K562 (cell line): ENCODE measurements at places on chromosomes 6 and 20.

DNA sequence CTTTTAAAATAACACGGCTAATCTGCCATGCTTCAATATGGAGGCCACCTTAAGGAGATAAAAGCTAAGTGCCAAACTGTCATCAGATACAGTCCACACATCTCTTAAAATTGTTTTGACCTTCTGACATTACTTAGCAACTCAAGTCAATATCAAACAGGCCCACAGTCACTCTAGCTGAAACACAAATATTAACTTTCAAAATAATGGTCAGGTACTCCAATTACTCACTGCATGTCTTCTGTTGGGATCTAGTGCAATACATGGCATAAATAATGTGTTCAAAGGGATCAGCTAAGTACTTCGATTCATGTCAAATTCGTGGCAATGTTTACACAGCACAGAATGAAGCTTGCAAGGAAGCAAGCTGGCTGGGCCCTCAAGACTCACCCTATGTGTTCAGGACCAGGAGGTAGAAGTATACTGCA, 133.9 kb upstream of the BEND6 start:
- no peak for DNase-seq
- H3K36me3 ChIP-seq, result no peaks in the 10 kb centered on the region
- H3K4me1 ChIP-seq, result no peaks in the 10 kb centered on the region
- no peak overlapping the region for H3K27ac ChIP-seq
- no peak overlapping the region for H3K4me3 ChIP-seq

DNA sequence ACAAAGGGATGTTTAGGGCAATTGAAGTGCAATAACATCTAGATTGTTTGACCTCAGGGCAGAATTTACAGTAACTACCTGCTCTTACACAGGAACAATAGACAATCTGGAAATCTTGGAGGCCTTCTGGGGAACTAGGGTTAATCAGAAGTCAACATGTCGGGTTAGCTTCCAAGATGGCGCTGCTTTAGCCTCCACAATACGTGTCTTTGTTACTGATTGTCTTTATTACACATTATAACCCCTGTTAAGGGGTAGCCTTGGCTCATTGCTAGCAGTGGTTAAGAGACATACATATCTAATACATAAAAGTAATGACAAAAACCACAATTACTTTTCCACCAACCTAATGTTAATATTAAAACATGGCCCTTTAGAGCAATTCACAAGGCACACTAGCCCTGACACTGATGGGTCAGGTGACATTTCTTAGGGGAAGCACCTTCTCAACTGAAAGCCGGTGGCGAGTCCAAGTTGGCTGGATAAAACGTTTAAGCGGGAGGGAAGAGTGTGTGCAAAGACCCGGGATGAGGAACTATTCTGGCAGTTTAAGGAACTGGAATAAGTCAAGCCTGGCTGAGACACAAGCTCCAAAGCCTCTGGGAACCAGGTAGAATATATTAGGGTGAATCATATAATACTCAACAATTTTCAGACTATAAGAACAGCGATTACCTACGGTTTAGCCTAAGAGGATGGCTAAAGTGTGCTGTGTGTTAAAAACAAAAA, 236.9 kb downstream of the BCAS1 start:
- no peak overlapping the region for H3K4me3 ChIP-seq
- no peaks in the 10 kb centered on the region for H3K27me3 ChIP-seq
- no peak overlapping the region for H3K27ac ChIP-seq
- DNase-seq, result no peak
- H3K4me1 ChIP-seq, result peaks cover 13% of the 10 kb centered on the region; the same call in 2 of the 3 replicates

GRCh38 chr6:56657354-56657753, 14.7 kb upstream of the DST start:
- no peak overlapping the region for H3K27ac ChIP-seq
- no peak for DNase-seq
- H3K4me3 ChIP-seq, result no peak overlapping the region
- no peaks in the 10 kb centered on the region for H3K27me3 ChIP-seq
- no peaks in the 10 kb centered on the region for H3K36me3 ChIP-seq

- H3K27me3 ChIP-seq, result no peaks in the 10 kb centered on the region
- no peak for DNase-seq
- H3K27ac ChIP-seq, result no peak overlapping the region
- H3K4me3 ChIP-seq, result no peak overlapping the region
- H3K36me3 ChIP-seq, result no peaks in the 10 kb centered on the region
Observed at GRCh38 chr20:15476781-15477180, 1096.5 kb downstream of the KIF16B start.

GRCh38 chr6:25025248-25025918, 89.6 kb upstream of the RIPOR2 start:
- peaks cover 4% of the 10 kb centered on the region for H3K4me1 ChIP-seq
- peaks cover 9% of the 10 kb centered on the region; the same call in 2 of the 3 replicates for H3K27me3 ChIP-seq
- no peak overlapping the region for H3K4me3 ChIP-seq

DNA sequence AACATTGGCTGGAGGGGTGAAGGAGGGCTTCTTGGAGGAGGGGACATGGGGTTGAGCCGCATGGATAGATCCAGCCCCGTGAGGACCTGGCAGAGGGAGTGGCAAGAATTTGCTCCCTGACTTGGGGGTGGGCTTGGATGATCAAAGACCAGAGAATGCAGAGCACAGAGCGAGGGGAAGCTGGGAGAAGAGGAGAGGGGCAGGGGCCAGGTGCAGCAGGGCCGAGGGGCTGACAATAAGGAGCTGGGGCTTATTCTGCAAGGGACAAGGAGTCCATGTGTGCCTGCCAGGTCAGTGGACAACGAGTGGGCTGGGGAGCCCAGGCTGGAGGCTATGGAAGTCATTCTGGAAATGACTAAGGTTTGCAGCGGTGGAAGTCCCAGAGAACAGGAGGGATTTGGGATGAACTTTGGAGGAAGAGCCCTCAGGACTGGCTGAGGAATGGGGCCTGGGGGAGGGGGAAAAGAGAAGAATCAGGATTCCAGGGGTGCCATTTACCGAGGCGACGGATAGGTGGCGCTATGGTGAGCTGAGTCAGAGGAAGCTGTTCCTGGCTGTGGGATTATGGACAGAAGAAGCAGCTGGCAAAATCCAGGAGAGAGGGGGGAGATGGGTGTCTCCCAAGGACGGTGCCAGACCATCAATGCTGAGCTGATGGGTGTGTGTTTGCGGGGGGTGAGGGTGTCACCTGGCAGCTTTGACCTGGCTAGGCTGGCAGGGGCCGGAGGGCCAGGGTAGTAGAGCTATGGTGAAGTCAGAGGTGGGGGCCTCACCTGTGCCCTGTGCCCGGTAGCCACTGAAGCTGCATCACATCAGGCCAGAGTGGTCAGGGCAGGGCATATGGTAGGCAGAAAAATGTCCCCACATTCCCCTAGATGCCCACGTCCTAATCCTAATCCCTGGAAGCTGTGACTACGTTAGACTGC, 7.8 kb downstream of the KCNG1 start:
- peaks cover 13% of the 10 kb centered on the region for H3K27me3 ChIP-seq
- no peaks in the 10 kb centered on the region for H3K4me1 ChIP-seq
- DNase-seq, result peak; percentile 74
- no peak overlapping the region for H3K4me3 ChIP-seq
- no peaks in the 10 kb centered on the region for H3K36me3 ChIP-seq

GRCh38 chr6:165580136-165580535, 82.9 kb downstream of the PDE10A start:
- no peak overlapping the region for H3K27ac ChIP-seq
- H3K4me3 ChIP-seq, result no peak overlapping the region
- no peak for DNase-seq
- no peaks in the 10 kb centered on the region for H3K4me1 ChIP-seq
- no peaks in the 10 kb centered on the region for H3K36me3 ChIP-seq

GRCh38 chr6:24930431-24930871, 5.3 kb downstream of the RIPOR2 start:
- H3K4me3 ChIP-seq, result no peak overlapping the region
- H3K27ac ChIP-seq, result no peak overlapping the region
- DNase-seq, result no peak
- H3K4me1 ChIP-seq, result no peaks in the 10 kb centered on the region
- H3K27me3 ChIP-seq, result peaks cover 2% of the 10 kb centered on the region; the same call in 1 of the 2 replicates
- no peaks in the 10 kb centered on the region for H3K36me3 ChIP-seq

GRCh38 chr6:106997392-106998158, 23.0 kb upstream of the CD24 start:
- H3K36me3 ChIP-seq, result no peaks in the 10 kb centered on the region
- H3K4me1 ChIP-seq, result 0 out of 3 replicates have a peak, but pooled peaks cover 3% of the 10 kb centered on the region
- H3K27me3 ChIP-seq, result no peaks in the 10 kb centered on the region
- H3K27ac ChIP-seq, result no peak overlapping the region
- H3K4me3 ChIP-seq, result no peak overlapping the region

GRCh38 chr6:145830612-145831011, 16.0 kb upstream of the FBXO30 start:
- no peaks in the 10 kb centered on the region for H3K27me3 ChIP-seq
- DNase-seq, result no peak
- H3K27ac ChIP-seq, result no peak overlapping the region

DNA sequence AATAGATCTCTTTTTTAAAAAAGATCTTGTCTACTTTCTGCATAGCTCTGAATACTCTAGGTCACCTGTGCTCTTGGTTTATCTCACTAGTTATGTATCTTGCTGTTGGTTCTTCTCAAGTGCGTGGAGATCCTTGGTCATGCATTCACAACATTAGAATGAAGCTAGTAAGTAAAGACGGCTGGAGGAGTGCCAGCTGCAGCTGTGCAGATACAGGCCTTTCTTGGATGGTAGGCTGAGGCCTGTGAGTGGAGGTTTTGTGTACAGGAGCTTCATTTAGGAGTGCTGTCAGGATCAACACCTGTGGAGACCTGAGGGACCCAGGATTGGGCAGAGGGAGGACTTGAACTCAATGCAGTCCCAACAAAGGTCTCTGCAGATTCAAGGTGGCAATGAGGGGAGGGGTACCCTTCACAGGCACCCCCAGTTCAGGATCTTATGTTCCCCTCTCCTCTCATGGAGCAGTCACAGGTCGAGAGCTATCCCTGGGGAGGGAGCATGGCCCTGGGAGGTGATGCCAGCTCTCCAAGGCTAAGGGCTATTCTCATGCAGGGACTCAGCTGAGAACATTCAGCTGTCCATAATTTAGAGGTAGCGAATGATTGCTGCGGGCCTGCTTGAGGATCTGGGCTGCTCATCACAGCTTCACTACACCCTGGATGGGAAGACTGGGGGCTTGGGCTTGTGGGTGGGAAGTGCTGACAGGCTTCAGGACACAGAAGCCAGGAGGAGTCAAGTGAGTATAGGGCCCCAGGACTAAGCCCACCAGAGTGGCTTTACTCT, 98.9 kb upstream of the ENPP5 start:
- no peak overlapping the region for H3K27ac ChIP-seq
- H3K4me1 ChIP-seq, result no peaks in the 10 kb centered on the region
- no peak overlapping the region for H3K4me3 ChIP-seq
- H3K36me3 ChIP-seq, result no peaks in the 10 kb centered on the region
- H3K27me3 ChIP-seq, result no peaks in the 10 kb centered on the region

GRCh38 chr6:124008000-124008987, 204.6 kb downstream of the NKAIN2 start:
- no peak for DNase-seq
- H3K4me3 ChIP-seq, result no peak overlapping the region
- no peaks in the 10 kb centered on the region for H3K4me1 ChIP-seq
- H3K36me3 ChIP-seq, result no peaks in the 10 kb centered on the region
- no peak overlapping the region for H3K27ac ChIP-seq

DNA sequence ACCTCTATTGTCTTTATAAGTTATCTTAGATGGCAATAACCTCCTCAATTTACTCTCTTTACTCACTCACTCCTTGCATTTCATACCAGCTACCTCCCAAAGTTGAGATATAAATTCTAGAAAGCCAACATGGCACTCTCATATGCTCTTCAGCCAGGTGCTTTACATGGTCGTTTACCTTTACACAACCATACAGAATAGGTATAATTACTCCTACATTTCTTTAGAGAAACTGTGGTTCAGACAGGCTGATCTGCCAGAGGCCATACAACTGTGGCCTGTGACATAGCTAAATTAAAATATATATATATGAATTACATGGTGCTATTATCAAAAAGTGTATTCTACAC, 45.7 kb downstream of the HBS1L start:
- DNase-seq, result no peak
- no peaks in the 10 kb centered on the region for H3K27me3 ChIP-seq
- H3K36me3 ChIP-seq, result peaks cover 32% of the 10 kb centered on the region; the same call in 2 of the 3 replicates
- H3K4me1 ChIP-seq, result peaks cover 18% of the 10 kb centered on the region; the same call in 2 of the 3 replicates
- no peak overlapping the region for H3K4me3 ChIP-seq

DNA sequence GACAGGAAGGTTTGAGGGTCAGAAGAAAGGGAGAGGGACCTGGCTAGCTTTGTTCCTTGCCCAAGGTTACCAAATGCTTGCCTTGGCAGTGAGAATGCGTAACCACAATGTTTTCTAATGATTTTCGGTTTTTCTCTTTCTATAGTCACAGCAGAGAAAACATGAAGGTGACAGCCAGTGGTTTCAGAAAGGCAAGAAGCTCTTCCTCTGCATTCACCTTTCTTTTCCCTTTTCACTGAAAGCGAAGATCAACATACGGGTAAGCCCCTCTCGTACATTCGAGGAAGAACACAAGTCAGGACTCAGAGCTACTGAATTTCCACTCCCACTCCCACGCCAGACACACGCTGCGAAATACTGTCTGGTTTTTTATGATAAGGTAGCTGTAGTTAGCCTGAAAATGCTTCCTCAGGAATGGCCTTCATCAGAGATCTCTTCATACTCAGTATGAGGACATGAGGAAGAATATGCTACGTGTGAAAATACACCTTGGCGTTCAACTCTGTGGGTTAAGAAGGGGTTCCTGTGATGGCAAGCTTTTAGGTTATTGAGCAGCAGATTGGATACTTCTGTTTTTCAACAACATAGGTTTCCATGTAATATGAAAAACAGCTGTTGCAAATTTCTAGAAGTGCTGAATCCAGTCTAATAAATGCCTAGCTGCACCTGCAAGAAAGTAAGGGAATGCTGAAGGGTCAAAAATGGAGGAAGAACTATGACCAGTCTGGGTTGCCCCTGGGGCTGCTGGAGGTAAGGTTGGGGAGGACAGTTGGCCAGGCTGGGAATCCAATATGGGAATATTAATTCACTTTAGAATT, 7.4 kb upstream of the CD83 start:
- H3K36me3 ChIP-seq, result no peaks in the 10 kb centered on the region
- peaks cover 27% of the 10 kb centered on the region for H3K4me1 ChIP-seq

GRCh38 chr20:4920131-4920530, 81.2 kb downstream of the SLC23A2 start:
- no peaks in the 10 kb centered on the region for H3K4me1 ChIP-seq
- no peak overlapping the region for H3K27ac ChIP-seq
- no peak overlapping the region for H3K4me3 ChIP-seq
- DNase-seq, result no peak

GRCh38 chr6:17012421-17013225, 89.2 kb upstream of the STMND1 start:
- peaks cover 29% of the 10 kb centered on the region for H3K27me3 ChIP-seq
- no peak for DNase-seq
- no peak overlapping the region for H3K4me3 ChIP-seq
- H3K36me3 ChIP-seq, result no peaks in the 10 kb centered on the region
- H3K4me1 ChIP-seq, result no peaks in the 10 kb centered on the region

- no peaks in the 10 kb centered on the region for H3K36me3 ChIP-seq
- no peak for DNase-seq
- no peak within 1 kb of the TSS for H3K4me3 ChIP-seq
- H3K4me1 ChIP-seq, result no peaks in the 10 kb centered on the region
- H3K27me3 ChIP-seq, result no peaks in the 10 kb centered on the region
Observed at GRCh38 chr6:54846243-54846856, at the start of gene FAM83B. Gene FAM83B (plus strand): TSS chr6:54846771. CDS start chr6:54870247, 23,476 bp downstream.
